Kidney (tissue), 22 donors: ENCODE measurements at places on chromosomes 1 and 21. TPM values are rescaled to one million over a fixed set of nuclear protein-coding genes. Genes with fewer than 3 reads are reported as not detected.

DNA sequence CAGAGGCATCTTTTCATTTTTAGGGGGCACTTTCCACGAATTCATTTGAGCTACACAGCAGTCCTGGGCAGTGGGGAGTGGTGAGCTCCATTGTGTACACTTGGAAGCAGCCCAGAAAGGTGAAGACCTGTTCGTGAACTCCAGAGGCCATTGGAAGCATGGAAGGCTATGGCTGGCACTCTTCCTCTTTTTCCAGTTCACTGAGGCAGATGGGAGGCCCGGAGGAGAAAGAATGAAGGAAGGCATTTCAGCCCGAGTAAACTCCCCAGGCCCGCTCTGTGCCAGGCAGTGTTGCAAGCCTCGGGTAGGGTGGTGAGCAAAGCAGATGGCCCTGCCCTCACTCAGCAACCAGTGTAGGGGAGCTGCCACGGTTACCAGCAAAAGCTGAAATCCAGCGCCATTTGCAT is 673 bp upstream of the DHCR24 start:
- no peak for DNase-seq

DNA sequence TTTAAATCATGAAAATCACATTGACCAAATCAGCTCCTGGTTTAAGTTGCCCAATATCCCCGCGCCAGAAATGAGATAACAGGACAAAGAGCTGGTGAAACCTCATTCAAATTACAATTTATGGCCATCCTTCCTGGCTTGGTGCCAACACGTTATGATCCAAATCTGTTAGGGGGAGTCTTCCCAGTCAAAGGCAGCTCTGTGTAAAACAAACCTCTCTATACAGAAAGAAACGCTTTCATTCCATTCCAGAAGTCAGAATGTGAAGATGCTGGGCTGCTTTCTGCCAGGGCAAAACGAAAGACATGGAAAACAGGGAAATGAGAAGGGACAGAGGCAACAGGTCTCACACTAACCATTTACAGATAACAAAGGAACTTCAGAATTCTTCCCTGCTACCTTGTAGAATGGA is 53.5 kb upstream of the TIAM1 start:
- no peak for DNase-seq

DNA sequence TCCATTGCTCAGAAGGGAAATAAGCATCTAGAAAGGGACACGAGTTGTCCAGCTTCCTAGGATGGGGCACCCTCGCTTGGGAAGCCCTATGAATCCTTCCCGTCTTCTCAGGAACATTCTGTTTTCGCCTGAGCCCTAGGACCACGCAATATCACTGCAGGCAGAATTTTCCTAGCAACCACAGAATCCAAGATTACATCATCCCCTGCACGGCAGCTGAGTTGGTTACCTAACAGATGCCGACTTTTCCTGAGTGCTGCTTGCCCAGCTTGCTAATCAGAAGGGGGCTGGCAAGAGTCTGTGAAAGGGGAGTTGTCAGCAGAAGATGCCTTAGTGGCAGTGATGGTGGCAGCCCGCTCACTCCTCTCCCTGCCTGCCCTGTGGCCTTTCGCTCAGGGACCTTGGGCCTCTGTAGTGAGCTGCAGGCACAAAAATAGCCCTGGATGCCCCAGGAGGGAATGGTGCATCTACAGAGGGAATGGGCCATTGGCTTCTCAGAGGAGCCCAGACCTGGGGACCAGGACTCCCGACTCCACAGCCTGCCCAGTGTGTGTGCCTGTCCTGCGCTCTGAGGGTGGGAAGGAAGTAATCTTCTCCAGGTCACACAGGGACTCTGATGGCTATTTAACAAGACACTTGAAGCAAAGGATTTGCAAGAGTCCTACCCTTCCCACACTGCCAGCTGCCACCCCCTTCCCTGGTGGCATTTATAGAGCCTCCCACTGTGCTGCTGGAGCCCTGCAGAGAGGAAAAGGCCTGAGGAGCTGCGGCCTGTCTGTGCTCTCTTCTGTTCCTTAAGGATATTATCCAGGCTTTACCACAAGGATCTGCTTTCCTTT is 28.9 kb upstream of the CLSTN1 start:
- DNase-seq = no peak

DNA sequence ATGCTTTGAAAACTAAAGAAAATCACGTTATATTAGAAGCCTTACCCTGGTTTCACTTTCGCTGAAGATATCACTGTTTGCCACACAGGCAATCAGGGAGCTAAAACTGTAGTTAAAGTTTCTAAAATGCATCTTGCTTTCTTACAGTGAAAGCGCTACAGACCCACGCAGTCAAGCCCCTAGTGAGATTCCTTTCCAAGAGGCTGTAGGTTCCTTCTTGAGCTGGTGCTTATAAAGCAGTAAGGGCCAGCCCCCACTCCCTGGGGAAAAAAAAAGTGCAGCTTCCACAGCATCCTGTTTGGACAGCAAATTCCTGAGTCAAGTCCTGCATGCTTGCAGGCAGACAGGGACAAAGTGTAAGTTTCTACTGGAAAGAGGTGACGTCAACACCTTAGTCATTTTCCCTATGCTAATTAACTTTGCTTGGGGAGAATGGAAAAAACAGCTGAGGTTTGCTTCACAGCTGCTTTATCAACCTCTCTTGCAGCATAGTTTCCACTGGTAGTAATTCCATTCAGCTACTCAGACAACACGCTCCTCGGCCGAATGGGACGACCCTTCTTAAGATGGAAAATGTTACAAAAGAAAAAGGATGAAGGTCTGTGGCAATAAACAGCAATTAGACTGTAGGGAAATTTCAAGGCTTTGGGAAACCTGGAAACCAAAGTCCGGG is 14.7 kb upstream of the KCNE1 start:
- peak; percentile 94 for DNase-seq

- no peak for DNase-seq
Measured at GRCh38 chr1:165912638-165913037, 85.2 kb downstream of the UCK2 start.

Gene NUDT4B
- polyA plus RNA-seq = not detected

GRCh38 chr1:155389826-155390225 is 69.1 kb downstream of the RUSC1 start:
- no peak for DNase-seq

Gene DMBX1
- polyA plus RNA-seq = not detected

DNA sequence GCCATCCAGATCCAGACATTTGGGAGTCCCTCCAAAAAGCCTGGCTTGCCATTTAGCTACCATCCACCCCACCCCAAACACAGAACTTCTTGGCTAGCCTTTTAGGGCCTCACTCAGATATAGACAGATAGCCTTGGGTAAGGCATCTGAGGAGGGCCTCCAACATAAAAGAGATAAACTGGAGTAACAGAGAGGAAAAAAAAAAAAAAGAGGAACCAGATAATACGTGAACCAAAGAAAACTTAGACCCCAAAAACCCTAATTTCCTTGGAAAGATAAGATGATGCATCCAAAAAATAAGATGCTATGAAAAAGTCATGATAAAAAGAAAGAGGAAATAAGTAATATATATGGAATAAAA is 19.8 kb upstream of the LSS start:
- no peak for DNase-seq

DNA sequence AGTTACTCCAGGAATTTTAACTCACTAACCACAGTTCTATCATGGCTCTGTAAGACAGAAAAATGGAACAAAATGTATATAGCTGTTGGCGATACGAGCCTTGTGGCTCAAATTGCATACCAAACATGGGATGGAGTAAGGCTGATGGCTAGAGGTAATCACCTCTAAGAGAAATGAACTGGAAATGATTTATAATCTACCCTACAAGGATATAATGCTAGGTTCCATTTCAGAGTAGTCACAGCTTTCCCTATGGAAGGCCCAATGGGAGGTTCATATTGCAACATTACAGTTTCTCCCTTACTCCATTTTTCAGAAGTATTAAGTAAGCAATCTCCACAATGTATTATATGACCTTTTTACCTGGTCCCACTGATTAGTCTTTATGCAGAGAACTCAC is 61.6 kb downstream of the EDEM3 start:
- no peak for DNase-seq

Gene GJA9
- not detected for polyA plus RNA-seq

DNA sequence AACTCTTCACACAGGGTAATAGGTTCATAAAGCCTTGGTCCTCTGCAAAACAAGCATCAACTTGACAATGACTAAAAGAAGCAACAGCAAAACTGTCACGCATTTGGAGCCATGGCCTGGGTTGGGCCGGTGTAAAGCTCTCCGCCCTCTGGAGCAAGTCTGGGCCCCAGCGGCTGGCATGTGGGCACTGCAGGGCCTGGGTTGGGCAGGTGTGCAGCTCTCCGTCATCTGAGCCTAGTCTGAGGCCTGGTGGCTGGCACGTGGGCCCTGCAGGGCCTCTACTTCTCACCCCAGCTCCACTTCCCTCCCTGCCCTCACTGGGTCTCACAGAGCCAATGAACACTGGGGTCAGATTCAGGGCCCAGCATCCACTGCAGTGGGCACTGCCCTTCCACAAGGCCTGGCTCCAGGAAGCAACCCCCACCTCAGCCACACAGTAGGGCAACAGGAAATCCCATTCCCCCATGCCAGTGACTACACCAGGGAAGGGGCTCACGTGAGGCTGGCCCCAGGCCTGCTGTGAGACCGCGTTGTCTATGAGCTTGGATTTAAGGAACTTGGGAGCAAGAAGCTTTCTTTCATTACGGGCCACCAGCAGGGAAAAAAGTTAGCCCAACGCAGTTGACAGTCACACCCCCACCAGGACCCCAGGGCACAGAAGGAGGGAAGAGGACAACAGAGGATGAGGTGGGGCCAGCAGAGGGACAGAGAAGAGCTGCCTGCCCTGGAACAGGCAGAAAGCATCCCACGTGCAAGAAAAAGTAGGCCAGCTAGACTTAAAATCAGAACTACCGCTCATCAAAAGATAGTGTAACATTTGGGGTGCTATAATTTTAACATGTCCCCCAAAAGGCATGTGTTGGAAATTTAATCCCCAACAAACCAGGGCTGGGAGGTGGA is 52.7 kb downstream of the NPHP4 start:
- DNase-seq = no peak

DNA sequence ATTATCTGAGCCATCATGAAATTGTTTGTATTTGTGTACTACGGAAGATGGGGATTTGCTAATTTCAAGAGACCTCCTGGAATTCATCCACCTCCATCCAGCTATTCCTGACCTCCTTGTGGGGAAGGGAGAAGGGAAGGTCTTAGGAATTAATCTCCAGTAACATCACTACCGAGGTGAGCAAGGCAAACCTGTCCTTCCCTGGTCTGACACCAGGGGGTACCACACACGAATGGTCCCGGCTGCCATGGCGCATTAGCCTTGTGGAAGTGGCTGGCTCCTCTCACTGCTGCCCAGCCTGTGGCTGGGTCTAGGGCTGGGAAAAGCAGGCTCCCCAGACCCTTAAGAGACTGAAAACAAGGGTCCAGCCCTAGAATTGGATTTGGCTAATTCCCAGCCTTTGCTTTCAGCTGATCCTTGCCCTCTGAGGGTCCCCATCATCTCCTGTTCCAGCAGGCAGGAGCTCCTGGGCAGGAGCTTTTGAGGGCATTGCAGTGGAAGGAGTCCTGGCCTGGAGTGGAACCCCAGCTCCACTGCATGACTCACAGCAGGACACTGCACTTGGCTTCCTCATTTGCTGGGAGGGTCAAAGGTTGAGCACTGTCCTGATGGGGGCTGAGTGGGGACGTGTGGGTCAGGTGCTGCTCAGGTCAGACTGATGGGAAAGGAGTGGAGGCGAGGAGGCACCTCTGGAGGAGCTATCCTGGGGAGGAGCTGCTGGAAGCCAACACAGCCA is 34.8 kb downstream of the RIMS3 start:
- DNase-seq = peak; percentile 46

GRCh38 chr1:186653312-186653711 is 26.9 kb downstream of the PTGS2 start:
- no peak for DNase-seq

- DNase-seq = peak; percentile 59
Measured at GRCh38 chr1:209150114-209150513, 433.4 kb upstream of the CAMK1G start.

GRCh38 chr1:9004700-9005394 is 21.4 kb downstream of the SLC2A7 start:
- peak; percentile 85 for DNase-seq

- DNase-seq = no peak
Measured at GRCh38 chr1:245045087-245045881, 109.5 kb upstream of the KIF26B start.

Gene GUCA2A
- polyA plus RNA-seq = not detected

GRCh38 chr1:16009030-16009460 is 5.0 kb downstream of the SRARP start:
- peak; percentile 88 for DNase-seq

- peak; percentile 76 for DNase-seq
Measured at GRCh38 chr1:23555270-23555985, 3.9 kb downstream of the ID3 start.

DNA sequence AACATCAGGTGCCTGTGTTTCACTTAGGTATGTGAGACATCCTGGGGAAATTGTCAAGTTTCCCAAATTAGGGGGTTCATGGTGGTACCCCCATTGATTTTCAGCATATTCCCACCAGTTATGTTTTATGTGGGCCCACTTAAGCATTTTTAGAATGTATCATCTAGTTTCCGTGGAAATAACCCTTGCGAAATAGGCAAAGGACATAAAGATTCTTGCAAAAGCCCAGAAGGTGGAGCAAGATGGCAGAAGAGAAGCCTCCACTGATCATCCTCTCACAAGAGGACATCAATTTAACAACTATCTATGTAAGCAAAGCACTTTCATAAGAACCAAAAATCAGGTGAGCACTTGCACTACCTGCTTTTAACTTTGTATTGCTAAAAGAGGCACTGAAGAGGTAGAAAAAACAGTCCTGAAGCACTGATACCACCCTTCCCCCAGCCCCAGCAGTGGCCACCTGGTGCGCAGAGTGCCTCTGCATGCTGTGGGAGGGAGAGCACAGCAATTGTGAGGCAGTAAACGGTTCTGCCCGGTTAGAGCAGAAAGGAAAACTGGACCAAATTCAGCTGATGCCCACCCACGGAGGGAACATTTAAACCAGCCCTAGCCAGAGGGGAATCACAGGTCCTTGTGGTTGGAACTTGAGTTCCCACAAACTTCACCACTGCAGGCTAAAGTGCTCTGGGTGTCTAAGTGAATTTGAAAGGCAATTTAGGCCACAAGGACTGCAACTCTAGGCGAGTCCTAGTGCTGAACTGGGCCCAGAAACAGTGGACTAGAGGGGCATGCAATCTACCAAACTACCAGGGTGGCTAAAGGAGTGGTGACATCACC is 23.2 kb downstream of the MCOLN2 start:
- DNase-seq = no peak
